RPMI8226 (cell line): ENCODE measurements at places on chromosomes 4 and X.

DNA sequence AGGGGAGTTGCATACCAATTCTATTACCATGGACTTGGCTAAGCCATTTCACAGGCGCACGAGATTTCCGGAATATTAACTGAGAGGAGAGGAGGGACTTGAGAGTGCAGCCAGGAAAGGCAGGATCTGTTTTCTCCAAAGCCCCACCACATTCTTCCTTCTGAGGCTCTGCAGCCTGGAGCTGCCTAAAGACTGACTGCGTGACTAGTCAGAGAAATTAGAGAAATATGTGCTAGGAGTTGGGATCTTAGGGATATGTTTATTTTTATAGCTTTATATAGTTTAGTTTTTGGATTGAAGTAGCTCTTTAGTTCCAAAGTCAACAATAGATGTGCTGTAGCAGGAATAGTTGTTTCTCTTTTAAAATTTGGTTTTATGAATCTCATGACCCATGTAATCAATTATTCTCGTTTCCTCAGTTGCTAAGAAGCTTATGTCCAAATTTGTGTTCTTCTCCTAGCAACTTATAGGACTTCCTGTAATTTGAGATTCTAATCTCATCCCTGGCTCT is 300.1 kb upstream of the DDX53 start:
- no peak for DNase-seq

- no peak for DNase-seq
These were observed 243.6 kb upstream of the CTSO start for GRCh38 chr4:156197216-156197615.

DNA sequence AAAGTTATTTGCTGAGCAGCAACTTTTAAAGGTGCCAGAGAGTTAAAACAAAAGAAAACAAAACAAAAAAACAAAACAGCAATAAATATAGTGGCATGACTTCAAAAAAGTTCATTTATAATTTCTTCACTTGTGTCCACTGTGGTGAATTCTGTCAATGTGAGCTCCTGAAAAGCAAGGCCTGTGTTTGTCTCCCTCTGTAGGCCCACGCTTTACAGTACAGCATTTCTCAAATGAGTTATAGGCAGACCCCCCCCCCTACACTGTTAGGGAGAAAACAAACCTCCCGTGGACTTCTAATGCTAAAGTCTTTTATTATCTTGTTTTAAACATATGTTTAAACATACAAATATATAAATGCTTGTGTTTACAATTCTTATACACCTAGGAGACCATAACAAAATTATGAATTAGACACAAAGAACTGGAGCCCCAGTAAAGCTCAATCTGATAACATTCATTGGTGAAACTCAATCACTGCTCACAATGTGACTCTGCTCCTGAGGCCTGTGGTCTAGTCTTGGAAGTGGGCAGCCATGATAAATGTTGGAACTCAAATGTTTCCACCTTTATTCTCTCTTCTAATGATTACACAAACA is 47.0 kb upstream of the SCOC start:
- peak; percentile 26 for DNase-seq

GRCh38 chr4:140003876-140004548 is 150.0 kb downstream of the MAML3 start:
- DNase-seq = no peak

- no peak for DNase-seq
These were observed 372.6 kb downstream of the OPHN1 start for GRCh38 chrX:68060506-68061205.

GRCh38 chr4:168978001-168978700 is 31.9 kb downstream of the CBR4 start:
- no peak for DNase-seq

GRCh38 chr4:48490012-48490679 is at the start of gene ZAR1:
Gene ZAR1 (plus strand): TSS chr4:48490252. CDS start chr4:48490292, 40 bp downstream.
- DNase-seq = no peak

DNA sequence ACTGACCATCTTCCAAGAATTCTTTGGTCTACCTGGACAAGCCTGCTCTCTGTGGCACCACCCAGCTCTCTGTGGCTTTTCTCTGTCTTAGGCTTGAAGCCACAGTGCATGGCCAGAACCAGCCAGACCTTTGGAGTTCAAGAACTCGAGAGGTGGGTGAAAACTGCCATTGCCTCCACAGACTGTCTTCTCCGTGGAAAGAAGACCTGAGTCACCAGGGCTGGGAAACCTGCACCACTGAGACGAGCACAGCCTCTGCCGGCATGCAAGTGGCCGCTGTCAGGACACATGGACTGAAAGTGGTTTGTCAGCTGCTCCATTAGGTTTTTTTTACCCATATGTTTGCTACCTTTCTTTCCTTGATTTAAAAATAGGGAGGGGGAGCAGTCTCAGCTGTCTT is 74.5 kb downstream of the MGST2 start:
- DNase-seq = peak; percentile 11

- DNase-seq = no peak
These were observed 17.4 kb downstream of the GSPT2 start for GRCh38 chrX:51760657-51761056.

GRCh38 chrX:51955200-51955599 is 61.8 kb downstream of the MAGED1 start:
- peak; percentile 50 for DNase-seq

DNA sequence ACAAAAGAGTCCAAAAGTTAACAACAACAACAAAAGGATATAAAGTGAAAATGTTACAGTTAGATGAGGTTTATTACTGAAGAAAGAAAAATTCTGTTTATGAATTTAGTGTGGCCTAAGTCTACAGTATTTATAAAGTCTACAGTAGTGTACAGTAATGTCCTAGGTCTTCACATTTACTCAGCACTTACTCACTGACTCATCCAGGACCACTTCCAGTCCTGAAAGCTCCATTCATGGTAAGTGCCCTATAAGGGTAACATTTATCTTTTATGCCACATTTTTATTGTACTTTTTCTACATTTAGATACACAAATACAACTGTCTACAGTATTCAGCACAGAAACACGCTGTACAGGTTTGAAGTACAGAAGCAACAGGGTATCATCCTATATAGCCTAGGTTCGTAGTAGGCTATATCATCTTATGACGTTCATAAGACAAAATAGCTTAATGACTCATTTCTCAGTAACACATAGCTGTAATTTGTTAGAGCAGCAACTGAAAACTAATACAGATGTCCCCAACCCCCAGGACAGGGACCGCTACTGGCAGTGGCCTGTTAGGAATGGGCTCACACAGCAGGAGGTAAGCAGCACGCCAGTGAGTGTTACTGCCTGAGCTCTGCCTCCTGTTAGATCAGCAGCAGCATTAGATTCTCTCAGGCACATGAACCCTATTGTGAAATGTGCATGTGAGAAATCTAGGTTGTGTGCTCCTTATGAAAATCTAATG is 61.3 kb downstream of the CENPC start:
- no peak for DNase-seq

DNA sequence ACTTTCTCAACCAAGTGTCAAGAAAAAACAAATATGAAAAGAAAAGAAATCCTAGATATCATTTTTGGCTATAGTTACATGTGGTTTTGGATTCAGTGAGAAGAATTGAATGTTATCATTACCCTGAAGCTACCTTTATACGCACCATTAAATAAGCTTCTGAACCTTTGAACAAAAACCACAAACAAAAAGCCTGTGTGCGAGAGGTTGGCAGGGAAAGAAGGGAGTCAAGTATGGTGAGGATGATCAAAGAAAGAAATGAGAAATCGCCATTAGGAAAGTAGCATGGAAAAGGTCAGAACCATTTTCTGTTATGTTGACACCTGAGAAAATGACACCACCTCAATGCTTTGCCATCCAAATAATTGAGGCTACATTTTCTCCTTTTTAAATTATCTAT is 1.2 kb upstream of the SLC7A11 start:
- DNase-seq = no peak

DNA sequence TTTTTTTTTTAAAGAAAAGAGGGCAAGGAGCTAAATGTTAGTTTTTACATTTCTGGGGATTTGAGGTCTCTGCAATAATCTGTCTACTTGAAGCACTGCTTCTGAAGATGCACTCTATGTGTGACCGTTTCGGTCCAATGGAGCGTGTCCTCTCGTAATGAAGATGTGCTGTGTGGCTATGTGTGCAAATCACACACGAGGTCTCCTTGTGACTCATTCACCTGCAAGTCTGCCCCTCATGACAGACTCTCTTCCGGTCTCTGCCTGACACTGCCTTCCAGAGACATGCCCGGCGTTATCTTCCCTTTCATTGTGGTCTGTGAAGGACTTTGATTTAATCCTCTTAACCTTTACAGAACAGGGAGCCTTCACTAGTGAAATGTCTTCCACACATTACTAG is 84.3 kb downstream of the TRAM1L1 start:
- DNase-seq = no peak

DNA sequence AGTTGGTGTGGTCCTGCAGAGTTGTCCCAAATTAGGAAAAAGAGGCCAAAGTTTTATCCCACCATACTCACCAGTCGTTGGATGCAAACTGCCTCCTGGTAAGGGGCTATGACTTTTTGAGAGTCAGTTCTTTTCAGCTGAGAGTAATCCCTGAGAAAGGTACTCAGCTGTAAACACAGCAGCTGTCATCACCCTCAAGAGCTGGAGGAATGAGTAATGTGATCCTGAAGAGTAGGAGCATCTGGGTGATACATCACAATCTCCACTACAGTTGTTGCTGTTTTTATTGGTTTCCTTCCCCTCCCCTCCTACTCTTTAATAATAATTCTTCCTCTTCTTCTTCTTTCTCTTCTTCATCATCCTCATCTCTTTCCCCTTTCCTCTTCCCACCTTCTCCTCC is 5.7 kb downstream of the MAGEE1 start:
- DNase-seq = no peak

- no peak for DNase-seq
These were observed 23.0 kb upstream of the UGT2B17 start for GRCh38 chr4:68599150-68599549.

DNA sequence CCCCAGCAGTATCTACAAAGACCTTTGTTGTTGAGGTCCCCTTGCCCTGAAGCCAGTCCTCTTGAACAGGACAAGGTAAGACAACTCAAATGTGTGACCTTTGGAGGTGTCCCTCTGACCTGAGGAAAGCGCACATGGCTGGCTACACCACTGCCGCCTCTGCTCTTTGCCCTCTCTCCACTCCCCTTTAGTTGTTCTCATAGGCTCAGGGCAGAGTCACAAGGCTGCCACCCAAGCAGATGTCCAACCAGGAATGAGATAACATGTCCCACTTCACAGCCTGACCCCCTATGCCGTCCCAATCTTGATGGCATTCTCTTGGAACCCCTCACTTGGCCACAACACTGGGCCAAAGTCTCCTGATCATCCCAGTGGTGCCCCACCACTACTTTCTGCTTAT is 46.3 kb downstream of the APLN start:
- DNase-seq = no peak

GRCh38 chr4:79620617-79621016 is 212.6 kb upstream of the GK2 start:
- no peak for DNase-seq

GRCh38 chr4:11546391-11547175 is 117.9 kb upstream of the HS3ST1 start:
- no peak for DNase-seq

DNA sequence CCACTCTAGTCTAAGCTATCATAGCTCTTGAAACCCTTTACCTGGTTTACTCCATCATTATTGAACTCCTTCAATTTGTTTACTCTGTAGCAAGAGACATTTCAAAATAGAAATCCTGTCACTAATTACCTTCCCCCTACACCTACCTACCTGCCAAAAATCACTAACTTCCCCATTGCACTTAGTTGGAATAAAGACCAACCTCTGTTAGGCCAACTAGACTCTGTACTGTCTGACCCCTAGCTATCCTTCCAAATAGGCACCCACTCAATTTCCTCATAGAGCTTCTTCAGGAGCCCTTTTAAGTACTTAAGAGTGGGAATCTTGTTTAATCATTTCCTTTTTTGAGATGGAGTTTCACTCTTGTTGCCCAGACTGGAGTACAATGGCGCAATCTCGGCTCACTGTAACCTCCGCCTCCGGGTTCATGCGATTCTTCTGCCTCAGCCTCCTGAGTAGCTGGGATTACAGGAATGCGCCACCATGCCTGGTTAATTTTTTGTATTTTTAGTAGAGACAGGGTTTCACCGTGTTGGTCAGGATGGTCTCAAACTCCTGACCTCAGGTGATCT is 8.9 kb upstream of the CDKL2 start:
- no peak for DNase-seq

DNA sequence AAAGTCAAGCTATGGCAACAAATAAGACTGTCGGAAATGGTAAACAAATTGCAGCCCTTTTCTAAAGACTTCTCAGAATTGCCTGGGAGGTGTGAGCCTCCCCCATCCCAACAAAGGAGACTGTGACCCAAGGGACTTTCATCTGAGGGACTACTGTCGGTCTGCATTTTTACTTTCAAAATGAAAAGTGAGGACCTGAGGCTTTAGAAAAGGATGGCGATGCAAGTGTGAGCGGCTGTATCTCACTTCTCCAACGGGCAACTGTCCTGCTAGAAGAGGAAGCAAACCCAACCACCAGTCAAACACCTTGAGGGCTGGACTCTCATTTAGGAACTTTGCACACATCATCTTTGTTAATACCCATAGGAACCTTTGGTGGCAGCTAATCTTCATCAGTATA is 62.6 kb upstream of the CLNK start:
- no peak for DNase-seq

- no peak for DNase-seq
These were observed 190.1 kb upstream of the GNPDA2 start for GRCh38 chr4:44916411-44916810.

- DNase-seq = no peak
These were observed 35.9 kb upstream of the HPSE start for GRCh38 chr4:83370640-83370906.

DNA sequence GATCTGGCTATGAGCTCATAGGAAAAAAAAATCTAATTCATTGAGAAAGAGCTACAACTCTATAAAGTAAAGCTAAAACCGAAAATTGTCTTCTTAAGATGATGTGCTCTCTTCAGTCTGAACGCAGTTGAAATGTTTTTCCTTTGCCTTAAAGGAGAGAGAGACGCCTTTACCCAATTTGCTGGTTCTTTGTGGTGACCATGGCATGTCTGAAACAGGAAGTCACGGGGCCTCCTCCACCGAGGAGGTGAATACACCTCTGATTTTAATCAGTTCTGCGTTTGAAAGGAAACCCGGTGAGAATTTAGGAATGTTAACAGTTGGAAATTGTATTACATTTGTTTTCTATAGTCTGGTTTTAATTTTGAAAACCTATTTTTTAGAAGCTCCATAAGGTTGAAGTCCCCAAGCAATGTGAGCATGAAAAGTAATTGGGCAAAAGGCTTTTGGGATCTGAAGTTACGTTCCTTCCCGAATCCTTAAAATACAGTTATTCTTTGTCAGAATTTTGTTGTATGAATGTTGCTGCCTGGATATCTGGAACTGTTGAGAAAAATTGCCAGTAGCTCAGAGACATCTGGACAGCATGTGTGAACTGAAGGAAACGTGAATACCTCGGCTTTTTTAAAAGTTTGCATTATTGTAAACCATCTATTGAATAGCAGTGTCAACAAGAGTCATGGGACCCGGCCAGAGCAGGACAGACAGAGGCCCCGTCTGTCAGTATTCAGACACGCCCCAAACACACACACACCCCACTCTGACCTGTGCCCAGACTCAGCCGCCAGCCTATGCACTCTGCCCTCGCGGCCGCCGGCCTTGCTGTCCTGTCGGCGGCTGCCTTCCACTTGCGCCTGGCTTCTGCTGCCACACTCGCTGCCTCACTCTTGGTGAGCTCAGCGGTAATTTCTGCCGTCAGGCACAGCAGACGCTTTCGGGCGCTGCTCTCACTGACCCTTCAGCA is 9.9 kb downstream of the PIGG start:
- DNase-seq = no peak
